ENCODE measurements at places on chromosomes 5 and 9. TPM values are rescaled to one million over a fixed set of nuclear protein-coding genes. Genes with fewer than 3 reads are reported as not detected.

The PHF2 gene
- total RNA-seq, result 15.1 TPM

The EQTN gene
- total RNA-seq, result not detected

The IL9 gene
- total RNA-seq, result not detected

The GNA14 gene
- total RNA-seq, result 0.10 TPM

The EGFL7 gene
- total RNA-seq, result 19.4 TPM

The FAM200C gene
- total RNA-seq, result 4.3 TPM
